ENCODE measurements at places on chromosomes 7 and 10.
A peak's percentile ranks its signal among the peaks of the same experiment; 100 is the strongest.

GRCh38 chr7:44883961-44884620 lies 1.2 kb downstream of the PURB start:
- DNase-seq = no peak

- DNase-seq = no peak
These were observed 2.0 kb downstream of the GAL3ST4 start for GRCh38 chr7:100166317-100166940.

- no peak for DNase-seq
These were observed 94.6 kb downstream of the TACC2 start for GRCh38 chr10:122083478-122084025.

DNA sequence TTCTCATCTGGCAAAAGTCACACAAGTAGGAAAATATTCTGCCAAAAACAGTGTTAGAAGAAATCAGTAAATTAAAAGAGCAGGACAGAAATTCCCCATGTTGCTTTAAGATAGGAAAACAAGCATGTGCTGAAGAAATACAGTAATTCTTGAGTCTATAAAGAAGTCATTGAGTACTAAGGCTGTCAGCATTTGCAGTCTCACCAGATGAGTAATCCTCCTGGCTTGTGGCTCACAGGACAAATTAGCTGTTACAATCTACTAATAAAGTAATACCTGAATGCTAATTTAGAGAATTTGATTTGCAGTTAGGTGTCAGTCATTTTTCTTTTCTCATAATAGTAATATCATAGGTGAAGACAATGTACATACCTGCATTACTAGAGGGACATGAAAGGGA lies 1158.9 kb upstream of the CELF2 start:
- DNase-seq = no peak

DNA sequence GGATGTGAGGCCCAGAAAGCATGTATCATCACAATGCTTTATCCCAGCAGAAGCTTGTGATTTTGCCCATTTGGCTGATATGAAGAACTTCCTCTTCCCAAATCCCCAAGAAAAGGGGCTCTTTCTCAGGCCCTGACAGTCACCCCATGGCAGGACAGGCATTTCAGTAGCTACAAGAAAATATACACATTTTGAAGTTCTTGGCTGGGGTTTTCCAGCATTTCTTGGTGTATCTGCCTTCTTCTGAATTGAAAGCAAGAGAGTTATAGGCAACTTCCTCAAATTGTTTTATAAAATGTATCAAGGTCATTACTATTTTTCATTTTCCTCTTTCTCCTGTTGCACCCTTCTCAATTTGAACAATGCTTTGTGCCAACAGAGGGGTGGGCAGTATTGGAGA lies 63.3 kb upstream of the PDLIM1 start:
- no peak for DNase-seq

DNA sequence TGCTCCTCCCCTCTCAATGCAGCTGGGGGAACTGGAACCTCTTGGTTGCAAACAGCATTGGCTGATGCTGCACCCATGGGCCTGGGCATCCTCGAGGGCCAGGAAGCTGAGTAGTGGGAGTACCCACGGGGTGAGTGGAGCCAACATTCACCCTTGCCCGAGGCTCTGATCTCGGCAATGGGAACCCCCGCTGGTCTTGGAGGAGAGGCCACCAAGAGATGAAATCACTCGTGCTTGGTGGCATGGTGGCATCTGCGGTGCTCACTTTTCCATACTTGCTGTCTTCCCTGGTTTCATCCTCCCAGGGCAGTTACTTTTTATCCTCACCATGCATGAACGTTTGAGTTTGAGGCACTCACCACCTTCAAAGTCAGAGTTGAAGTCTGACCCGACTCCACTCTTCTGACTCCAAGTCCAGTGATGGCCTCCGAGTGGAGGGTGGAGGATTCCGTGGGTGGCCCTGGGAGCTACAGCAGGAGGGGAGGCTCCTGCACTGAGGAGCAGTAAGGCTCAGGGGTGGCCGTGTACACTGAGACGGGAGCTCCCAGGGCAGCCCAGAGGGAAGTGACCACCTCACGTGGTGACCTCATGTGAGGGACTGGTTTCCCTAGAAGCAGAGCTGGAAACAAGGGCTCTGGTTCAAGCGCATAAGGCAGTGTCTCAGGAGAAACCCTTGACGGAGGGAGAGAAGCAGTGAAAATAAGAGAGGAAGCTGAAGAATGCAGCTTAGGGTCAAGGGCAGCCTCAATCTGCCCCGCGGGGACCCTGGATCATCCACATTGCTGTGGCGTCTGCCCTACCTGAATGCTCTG lies 349.1 kb downstream of the TCERG1L start:
- no peak for DNase-seq

- peak; percentile 74 for DNase-seq
These were observed 744 bp downstream of the FRAT2 start for GRCh38 chr10:97333601-97334369.

Measured in ecto neural progenitor cell (in vitro differentiated cells).